Keratinocyte (primary cell): ENCODE measurements at places on chromosomes 3 and 15.

DNA sequence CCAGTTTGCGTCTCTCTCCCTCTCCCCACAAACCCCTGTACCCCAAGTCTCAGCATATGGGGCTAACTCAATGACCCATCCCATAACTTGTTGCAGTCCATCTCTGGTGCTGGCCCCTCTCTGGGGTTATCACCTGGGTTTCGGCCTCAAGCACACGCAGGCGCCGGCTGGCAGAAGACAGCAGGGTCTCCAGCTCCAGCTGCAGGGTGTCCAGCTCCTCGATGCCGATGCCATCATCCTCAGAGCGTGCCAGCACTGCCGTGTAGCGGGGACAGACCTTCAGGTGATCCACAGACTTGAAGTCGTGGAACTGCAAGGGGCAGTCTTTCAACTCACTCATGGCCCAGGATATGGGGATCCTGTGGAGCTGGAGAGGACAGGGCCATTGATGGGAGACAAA lies 1.1 kb downstream of the TADA3 start:
- H3K4me3 ChIP-seq, result no peak overlapping the region
- H3K4me1 ChIP-seq, result peaks cover 14% of the 10 kb centered on the region
- H3K27me3 ChIP-seq, result no peaks in the 10 kb centered on the region
- DNase-seq, result no peak
- H3K36me3 ChIP-seq, result peaks cover 19% of the 10 kb centered on the region

GRCh38 chr15:29071232-29071881 lies 185.6 kb downstream of the APBA2 start:
- H3K27me3 ChIP-seq, result no peaks in the 10 kb centered on the region
- H3K36me3 ChIP-seq, result no peaks in the 10 kb centered on the region
- no peak overlapping the region for H3K27ac ChIP-seq
- DNase-seq, result no peak
- no peak overlapping the region for H3K4me3 ChIP-seq
- no peaks in the 10 kb centered on the region for H3K4me1 ChIP-seq

DNA sequence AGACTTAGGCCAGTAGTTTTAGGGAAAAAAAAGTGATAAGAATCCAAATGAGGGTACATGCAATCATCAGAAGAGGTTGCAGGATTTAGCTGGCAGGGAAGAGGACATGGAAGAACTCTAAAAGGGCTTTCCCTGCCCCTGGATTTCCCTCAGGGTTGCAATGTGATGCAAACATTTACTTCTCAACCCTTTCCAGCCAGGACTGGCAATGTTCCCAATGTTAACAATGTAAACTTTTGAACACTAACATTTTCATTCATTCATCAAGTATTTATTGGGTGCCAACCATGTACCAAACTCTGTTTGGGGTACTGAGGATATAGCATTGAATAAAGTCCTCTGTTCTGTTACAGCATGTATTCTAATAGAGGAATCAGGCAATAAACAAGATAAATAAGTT lies 349.4 kb upstream of the LRRC3B start:
- no peak for DNase-seq
- no peak overlapping the region for H3K4me3 ChIP-seq
- H3K27me3 ChIP-seq, result no peaks in the 10 kb centered on the region

- DNase-seq, result no peak
- no peaks in the 10 kb centered on the region for H3K36me3 ChIP-seq
- H3K4me3 ChIP-seq, result no peak overlapping the region
- no peak overlapping the region for H3K27ac ChIP-seq
- no peaks in the 10 kb centered on the region for H3K27me3 ChIP-seq
Measured at GRCh38 chr3:27228805-27229204, 140.4 kb downstream of the NEK10 start.

- no peak overlapping the region for H3K4me3 ChIP-seq
- DNase-seq, result no peak
- H3K27me3 ChIP-seq, result no peaks in the 10 kb centered on the region
Measured at GRCh38 chr3:83873550-83873949, 1085.2 kb upstream of the CADM2 start.

DNA sequence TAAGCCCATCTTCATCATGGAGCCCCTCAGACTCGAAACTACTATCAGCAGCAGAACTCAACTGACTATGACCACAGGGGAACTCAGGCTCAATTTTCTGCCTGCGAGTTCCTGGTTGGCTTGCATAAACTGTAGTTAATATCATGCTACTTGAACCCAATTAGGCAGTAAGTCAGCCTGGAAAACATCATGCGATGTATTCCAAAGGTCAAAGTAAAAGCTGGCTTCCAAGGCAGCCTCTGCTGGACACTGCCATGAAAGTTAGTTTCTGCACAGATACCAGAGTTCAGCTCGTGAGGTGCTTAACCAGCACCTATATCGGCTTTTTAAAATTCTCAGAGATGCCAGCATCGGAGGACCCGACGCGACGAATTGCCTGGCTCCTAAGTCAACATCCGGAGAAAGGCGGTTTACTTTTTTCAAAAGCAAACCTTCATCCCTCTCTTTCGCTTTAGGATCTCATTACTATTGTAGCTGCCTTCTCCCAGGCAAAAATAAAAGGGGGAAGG lies 3.8 kb downstream of the ANP32A start:
- H3K4me1 ChIP-seq, result peaks cover 30% of the 10 kb centered on the region
- H3K4me3 ChIP-seq, result peak overlapping the region; percentile 91
- no peaks in the 10 kb centered on the region for H3K27me3 ChIP-seq
- no peak for DNase-seq

DNA sequence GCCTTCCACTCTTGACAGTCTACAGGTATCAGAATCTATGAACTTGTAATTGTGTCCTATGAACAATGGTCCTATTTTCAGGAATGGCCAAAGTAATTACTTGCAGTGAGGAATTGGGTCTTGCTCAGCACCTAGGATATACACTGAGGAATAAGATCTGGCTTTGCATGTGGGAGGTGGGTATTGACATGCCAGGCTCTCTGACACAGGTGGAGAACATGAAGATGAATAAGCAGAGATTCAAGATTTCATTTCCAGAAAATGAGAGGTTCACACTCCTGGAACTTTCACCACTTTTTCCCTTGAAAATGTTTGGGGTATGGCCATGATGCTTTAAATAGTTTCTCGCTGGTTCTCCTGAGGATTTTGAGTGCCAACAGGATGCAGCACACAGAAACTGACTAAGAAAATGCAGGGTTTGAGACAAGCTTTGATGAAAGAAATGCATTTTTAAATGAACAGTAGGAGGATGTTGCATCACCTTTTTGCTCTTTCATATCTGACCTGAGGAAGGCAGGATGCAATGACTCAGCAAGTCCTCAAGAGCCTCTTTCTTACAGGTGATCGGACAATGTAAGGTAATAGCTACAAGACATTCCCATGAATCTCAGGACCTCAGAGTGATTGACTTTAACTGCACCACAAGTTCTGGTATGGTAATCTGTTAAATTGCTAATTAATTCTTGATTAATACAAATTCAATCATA lies 3.7 kb downstream of the HRG start:
- no peaks in the 10 kb centered on the region for H3K27me3 ChIP-seq
- DNase-seq, result peak; percentile 50
- no peaks in the 10 kb centered on the region for H3K36me3 ChIP-seq
- no peak overlapping the region for H3K4me3 ChIP-seq
- peak overlapping the region; percentile 29 for H3K27ac ChIP-seq

DNA sequence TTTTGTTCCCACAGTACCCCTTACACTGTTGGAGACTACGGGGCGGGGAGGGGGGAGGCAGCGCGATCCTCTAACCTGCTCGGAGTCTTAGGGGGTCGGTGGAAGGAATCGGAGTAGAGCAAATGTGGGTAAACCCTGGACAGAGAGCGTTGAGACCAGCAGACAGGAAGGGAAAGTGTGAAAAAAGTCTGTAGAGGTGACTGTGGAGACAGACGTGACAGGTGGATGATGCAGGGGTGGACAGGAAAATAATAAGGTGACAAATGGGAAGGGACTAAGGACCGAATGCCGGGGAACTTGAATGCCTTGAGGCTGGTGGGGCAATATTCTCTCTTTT lies 424 bp downstream of the EAF2 start:
- no peaks in the 10 kb centered on the region for H3K27me3 ChIP-seq
- H3K4me3 ChIP-seq, result peak overlapping the region; percentile 91
- no peak for DNase-seq
- H3K27ac ChIP-seq, result peak overlapping the region; percentile 47
- H3K36me3 ChIP-seq, result no peaks in the 10 kb centered on the region
- H3K4me1 ChIP-seq, result peaks cover 8% of the 10 kb centered on the region

GRCh38 chr3:183448369-183449128 lies 20.1 kb upstream of the MCF2L2 start:
- DNase-seq, result no peak
- H3K4me1 ChIP-seq, result peaks cover 5% of the 10 kb centered on the region
- no peak overlapping the region for H3K27ac ChIP-seq
- H3K4me3 ChIP-seq, result no peak overlapping the region
- H3K27me3 ChIP-seq, result no peaks in the 10 kb centered on the region

DNA sequence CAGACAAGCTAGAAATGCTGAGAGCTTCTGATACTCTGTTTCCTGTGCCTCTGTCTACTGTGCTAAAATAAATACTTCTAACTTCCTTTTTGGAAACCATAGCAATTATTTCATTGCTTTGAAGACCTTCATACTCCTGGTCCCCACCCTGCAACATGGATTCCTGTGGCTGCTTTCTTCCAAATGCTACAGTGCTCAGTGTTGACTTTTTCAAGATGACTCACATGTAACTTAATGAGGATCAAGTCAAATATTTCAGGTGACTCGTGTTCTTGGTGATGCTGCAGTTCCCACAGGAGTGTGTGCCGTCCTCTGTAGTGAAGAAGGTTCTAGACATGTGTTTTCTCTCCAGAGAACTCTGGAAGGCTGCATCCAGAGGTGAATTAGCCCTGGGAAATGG lies 288.6 kb downstream of the CLSTN2 start:
- H3K27me3 ChIP-seq, result no peaks in the 10 kb centered on the region
- no peak overlapping the region for H3K27ac ChIP-seq
- H3K4me1 ChIP-seq, result no peaks in the 10 kb centered on the region
- H3K4me3 ChIP-seq, result no peak overlapping the region
- DNase-seq, result no peak

- no peaks in the 10 kb centered on the region for H3K27me3 ChIP-seq
- no peak for DNase-seq
Measured at GRCh38 chr3:52277071-52277964, 1.1 kb downstream of the WDR82 start.

DNA sequence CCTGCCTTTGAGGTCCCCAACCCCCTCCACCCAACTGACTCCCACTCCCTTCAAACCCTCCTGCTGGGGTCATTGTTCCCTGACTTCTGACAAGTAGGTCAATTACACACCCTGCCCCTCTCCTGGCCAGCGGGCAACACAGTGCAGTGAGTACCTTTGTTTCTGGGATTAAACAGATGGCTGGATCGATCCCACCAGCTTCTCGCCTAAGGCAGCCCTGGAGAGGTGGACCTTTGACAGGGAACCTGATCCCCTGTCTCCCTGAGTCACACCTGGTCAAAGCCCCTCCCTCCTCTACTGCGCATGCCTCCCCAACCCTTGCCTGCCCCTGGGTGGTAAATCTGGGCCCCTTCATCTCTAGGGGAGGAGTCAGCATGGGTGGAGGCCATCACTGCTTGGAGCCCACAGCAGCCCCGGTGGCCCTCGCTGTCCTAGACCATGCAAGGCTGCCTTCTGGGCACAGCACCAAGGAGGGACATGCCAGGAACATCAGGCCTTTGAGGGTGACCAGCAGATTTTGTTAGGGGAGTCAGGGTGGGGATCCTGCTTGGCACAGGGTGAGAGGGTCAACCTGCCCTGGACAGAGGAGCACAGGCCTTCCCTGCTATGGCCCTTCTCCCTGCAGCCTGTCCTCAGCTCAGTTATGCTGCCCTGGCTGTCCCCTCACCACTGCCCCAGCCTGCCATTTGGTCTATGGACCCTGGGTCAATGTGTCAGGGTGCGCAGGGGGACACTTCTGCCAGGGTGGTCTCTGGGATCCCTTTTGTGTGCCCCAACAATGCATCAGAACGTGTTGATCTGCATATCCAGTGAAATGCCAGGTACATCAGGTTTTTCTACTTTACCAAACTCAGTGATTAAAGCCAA lies 9.8 kb upstream of the PRR23E start:
- no peaks in the 10 kb centered on the region for H3K4me1 ChIP-seq
- DNase-seq, result no peak
- H3K27me3 ChIP-seq, result peaks cover 4% of the 10 kb centered on the region
- no peak overlapping the region for H3K27ac ChIP-seq
- H3K36me3 ChIP-seq, result no peaks in the 10 kb centered on the region

GRCh38 chr15:55942332-55942731 lies 51.1 kb downstream of the NEDD4 start:
- peaks cover 3% of the 10 kb centered on the region for H3K36me3 ChIP-seq
- no peaks in the 10 kb centered on the region for H3K27me3 ChIP-seq
- no peak overlapping the region for H3K4me3 ChIP-seq
- no peak overlapping the region for H3K27ac ChIP-seq

DNA sequence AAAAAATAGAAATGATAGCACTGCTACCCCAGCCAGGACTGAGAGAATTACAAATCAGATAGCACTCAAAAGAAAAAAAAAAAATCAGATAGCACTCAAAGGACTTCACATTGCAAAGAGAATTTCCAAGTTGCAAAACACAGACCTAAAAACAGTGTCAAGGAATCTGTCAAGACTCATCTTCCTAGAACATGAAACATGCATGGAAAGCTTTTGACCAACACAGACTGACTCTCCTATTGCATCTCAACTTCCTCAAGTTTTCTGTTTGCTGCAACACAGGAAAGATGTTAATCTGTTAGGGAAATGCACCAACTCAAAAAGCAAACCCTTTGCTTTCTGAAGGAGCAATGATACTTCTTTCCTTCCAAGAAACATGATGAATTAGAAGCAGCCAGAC lies 42.3 kb downstream of the RAB27A start:
- no peak for DNase-seq
- no peaks in the 10 kb centered on the region for H3K27me3 ChIP-seq
- H3K27ac ChIP-seq, result no peak overlapping the region
- H3K4me1 ChIP-seq, result peaks cover 9% of the 10 kb centered on the region
- no peak overlapping the region for H3K4me3 ChIP-seq
